ENCODE measurements at places on chromosomes 11 and 22.
A peak's percentile ranks its signal among the peaks of the same experiment; 100 is the strongest.

- no peak for DNase-seq
Measured at GRCh38 chr11:116598036-116598435, 174.8 kb downstream of the BUD13 start.

DNA sequence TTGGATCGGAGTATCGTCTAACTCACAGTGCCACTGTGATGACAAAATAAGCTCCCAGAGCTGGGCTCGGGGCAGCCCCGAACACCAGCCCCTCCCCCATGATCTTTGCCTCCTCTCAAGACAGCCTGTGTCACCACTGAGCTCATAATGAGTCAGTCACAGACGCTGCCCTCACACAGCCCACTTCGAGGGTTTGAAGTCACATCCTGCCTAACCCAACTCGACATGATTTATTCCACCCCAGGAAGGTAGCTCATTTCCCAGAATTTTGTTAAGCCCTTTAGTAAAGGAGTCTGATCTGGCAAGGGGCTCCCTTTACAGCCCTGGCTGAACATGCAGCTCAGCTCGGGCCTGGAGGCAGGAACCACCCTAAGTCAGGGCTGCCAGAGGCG, 22.8 kb downstream of the MYH9 start:
- DNase-seq = no peak

DNA sequence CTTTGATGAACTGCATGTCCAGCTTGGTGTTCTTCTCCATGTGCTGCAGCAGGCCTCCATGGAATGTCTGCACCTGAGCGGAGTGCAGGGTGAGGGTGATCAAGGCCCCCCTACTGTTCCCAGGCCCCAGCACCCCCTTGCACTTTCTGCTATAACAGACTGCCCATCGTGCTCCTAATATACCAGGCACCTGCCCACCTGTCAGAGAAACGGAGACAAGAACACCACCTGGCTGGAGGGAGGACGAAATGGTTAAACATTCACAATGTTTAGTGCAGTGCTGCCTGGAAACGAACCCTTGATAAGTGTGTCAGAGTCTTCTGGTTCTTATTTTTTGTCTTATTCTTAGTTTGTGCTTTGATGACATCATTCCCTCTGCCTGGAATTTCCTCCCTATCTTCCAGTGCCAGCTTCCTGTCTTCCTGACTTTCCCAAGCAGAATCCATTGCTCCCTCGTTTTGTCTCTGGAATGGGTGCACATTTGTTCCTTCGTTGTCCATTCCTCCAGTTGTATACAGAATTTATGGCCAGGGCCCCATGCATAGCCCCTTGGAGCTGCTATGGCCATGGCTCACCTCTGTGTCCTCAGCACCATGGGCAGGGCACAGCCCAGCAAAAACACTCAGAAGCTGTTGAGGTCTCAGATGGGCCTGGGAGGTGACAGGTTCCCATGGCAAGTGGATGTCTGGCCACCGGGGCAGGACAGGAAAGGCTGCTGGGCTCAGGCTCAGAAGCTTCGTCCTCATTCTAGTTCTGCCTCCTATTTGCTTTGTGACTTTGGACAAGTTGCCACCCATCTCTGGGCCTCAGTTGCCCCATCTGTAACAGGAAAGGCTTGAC, 11.9 kb downstream of the BAIAP2L2 start:
- no peak for DNase-seq

DNA sequence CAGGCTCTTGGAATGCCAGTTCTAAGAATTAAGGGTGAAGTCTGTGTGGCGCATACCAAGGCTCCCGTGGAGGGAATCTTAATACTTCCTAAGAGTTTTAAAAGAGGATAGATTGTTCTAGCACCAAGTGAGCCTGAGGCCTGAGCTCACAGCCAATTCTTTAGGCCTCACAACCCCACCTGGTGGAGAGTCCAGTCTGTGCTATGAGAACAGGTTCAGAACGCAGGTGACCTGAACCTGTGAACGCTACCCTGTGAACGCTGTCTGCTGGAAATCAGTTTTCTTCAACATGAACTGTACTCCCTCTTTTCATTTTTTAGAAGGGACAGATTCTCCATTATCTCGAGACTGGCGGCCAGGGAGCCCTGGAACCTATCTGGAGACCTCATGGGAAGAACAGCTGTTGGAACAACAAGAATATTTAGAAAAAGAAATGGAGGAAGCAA, 43.2 kb upstream of the DLAT start:
- DNase-seq = peak; percentile 79

- no peak for DNase-seq
Measured at GRCh38 chr11:117796456-117796871, 552 bp downstream of the DSCAML1 start.

- DNase-seq = no peak
Measured at GRCh38 chr11:81484196-81484595, 1249.5 kb downstream of the FAM181B start.

All from pons (tissue), 1 donor.